Heart left ventricle (tissue), 16 donors: ENCODE measurements at places on chromosomes 6 and 20.

DNA sequence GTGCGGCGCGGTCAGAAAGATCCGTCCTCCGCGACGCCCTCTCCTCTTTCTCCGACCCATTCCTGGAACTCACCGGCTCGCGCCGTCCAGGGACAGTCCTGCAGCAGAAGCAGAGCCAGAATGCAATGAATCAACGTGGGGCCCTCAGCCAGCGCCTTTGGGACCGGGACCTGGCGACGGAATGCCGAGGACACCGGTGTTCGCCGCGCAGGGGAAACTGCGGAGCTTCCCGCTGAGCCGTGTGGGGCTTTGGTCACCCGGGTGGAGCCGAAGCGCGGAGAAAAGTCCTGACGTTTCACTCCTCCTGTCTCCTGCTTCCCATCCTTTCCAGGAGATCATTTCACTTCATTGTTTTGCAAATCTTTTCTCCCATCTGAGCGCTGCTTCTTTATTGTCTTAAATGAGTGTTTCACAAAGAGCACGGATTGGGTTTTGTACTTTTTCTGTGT, 26.5 kb downstream of the ULBP1 start:
- no peak for DNase-seq

DNA sequence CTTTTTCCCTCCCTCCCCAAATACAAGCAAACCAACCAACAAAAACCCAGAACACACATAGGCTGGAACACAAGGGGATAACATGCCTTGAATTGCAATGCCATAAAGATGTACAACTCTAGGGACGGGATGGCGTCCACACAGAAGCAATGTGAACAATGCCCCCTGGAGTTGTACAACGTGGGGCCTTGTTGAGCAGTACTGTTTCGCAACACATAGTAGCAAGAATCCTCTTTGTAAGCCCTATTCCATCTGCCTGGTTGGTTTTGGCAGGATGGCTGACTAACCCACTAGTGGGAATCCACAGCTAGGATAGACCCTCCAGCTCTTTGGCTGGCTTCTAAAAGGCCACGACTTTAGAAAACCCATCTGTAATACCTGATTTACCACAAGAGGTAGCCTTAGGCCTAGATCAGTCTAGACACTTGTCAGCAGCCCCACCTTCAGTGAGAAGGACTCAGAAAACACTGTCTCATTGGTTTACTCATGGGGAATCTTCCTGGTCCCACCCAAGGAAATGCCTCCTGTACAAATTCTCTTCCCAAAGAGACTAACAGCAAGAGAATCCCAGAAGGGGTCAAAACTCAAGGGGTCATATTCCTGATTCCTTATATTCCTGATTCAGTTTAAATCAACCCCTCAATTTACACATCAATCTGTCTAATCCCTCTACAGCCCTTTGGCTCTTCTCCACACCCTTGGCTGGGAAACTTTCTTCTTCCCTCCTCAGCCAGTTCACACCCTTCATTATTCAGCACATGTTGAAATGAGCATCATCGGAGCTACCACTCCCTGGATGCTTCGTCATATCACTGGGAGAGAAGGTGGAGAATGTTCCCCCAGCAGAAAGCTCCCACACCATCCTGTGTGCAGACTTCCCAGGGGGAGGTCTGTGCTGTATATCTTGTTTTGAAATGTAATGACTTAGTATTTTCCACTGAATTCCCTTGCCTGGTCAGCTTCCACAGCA, 622.4 kb upstream of the FLRT3 start:
- DNase-seq: no peak

DNA sequence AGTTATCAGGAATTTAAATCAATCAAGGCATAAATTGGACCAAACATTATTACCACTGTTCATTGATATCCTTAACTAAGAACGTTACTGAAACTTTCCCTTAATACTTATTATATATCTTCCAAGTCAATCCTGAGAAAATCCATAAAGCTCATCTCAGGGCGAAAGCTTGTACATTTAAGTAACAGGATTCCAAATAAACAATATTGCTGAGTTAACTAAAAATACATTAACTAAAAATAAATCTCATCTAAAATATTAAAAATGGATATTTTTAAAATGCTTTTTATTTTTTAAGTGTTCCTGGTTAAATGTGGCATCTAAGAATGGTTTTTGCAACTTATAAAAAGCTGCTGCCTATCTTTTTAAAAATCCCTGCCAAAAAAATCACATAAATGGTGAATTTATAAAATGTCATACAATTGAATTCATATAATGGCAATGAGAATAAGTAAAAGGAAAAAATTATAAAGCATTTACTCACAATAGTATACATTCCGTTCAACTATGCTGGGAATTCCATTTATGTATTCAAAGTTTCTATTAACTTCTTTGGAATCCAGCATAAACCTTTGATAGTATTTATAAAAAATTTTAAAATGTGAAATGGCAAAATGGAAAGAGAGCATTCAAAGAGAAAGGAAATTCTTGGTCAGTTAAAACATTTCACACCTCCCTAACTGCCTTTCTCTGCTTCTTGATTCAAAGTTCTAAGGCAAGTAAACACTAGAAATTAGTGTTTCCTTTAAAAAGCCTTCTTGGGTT, 20.8 kb upstream of the GMDS start:
- no peak for DNase-seq

DNA sequence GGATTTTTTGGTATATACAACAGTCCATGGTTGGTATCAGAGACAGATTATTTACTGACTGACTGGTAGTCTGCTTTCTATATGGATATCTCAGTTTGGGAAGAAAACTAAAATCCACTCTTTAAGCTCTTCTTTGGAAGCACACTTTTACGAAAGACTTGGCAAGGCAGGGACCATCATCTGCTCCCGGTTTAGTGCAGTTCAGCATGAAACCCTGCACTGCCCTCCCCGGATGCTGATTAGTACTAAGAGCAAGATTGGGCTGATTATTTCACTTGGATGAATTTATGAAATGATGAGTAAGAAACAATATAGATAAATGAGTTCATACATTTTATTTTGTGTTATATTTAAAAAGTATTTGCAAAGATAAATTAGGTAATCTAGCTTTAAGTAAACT, 56.3 kb downstream of the RGS17 start:
- DNase-seq: no peak

DNA sequence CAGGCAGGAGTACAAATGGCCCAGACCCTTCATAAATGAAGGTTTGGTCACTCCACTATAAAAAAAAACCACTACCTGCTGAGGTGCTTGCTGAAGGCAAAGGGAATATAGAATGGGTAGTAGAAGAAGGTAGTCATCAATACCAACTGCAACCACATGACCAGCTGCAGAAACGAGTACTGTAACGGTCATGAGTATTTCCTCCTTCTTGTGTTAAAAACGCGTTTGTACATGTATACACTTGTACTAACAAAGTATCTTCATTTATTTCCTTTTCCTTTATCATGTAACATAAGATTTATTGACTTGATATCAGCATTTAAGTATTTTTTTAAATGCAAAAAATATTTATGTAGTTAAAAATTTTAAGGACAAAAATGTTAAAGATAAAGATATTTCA, 238.6 kb downstream of the TFAP2B start:
- no peak for DNase-seq

DNA sequence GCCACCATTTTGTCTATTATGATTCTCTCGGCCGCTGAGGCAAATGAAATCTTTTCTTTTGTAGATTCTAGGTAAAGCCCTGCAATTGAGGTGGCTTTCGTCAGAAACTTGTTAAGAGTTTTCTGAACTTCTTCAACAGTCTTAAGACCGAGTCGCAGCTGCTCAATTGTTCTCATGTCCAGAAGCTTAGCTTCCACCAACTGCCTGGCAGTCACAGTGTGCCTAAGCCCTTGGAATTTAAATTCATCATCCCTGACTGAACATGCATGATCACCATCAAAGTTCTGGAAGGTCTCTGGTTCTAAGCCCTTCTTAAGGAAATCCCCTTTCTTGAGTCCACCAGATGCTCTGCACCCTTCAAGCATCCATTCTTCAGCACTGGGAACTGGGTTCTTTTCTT, 25.7 kb downstream of the DST start:
- DNase-seq: no peak

DNA sequence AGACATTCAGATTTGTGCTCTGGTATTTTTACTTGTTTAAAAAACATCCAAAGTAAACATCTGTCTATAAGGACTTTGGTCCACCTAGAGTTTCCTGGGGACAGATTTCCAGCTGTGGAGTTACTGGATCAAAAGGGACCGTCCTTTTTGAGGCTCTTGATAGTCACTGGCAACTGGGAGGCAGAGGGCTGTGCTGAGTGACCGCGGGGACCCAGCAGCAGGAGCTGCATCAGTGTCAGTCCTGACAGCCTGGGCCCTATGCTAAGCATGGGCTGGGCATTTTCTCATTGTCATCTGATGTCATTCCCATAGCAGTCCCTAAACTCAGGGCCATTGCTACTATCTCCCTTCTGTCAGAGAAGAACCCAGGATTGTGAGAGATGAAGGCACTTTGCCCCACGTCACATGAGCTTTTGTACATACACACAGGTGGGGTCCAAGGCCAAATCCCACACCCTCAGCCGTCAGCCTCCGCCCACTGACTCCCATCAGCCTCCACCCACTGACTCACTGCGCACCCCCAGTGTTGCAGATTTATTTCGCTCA, 293.8 kb downstream of the TAF4 start:
- DNase-seq: no peak

GRCh38 chr6:113733381-113733780, 123.8 kb upstream of the MARCKS start:
- DNase-seq: no peak

DNA sequence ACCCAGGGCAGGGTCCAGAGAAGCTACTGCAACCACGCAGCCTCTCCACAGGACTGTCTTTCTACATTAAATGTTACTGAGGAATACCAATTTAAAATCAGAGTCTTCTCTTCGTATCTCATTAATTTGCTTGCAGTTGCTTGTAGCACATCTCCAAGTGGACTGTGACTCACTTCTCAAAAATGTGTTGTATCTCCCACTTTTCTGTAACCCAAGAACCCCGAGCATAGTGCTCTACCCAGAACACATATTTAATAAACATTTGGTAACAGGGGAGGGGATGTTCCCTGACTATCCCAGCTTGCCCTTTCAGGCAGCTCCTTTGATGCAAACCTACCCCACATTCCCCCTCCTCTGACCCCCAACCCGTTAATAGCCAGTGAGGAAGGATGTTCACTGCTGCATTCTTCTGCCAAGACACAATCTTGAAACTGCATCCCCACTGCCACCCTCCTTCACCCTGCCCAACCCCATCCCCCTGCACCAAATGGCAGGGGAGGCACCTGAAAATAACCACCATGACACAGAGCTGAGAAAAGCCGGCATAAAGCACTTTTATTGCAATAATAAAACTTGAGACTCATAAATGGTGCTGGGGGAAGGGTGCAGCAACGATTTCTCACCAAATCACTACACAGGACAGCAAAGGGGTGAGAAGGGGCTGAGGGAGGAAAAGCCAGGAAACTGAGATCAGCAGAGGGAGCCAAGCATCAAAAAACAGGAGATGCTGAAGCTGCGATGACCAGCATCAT, 24.2 kb downstream of the FKBP1A start:
- DNase-seq: no peak

GRCh38 chr6:74631564-74631963, 574.3 kb downstream of the COL12A1 start:
- no peak for DNase-seq

GRCh38 chr6:153131037-153131981, at the start of gene RGS17:
RGS17 (minus strand) TSS chr6:153131282; CDS start chr6:153044018, 87,264 bp downstream.
- DNase-seq: peak; percentile 60

DNA sequence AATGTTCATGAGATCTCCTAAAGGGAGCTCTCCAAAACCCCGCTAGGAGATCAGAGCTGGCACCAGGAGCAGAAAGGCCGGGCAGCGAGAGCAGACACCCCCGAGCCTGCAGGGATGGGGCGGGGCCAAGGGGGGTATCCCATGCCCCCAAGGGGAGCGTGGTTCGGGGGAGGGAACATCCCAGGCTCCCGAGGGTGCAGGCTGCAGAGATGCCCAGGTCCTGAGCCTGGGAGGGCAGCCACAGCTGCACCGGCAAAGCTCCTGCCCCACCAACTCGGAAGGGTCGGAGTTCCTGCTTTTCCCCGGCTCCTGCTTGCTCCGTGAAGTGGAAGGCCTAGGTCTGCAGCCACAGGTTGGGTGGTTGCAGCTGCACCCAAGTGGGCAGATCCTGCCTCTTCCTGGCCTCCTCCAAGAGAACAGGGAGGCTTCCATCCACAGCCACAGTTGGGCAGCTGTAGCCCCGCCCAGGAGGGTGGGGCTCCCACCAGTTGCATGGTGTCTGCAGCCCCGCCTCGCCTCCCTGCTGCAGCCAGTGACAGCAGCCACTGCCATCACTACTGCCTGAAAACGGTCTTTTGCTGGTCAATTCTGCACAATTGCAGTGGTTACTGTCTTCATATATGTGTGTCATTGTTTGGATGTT, 13.4 kb upstream of the GMNN start:
- no peak for DNase-seq

- DNase-seq: peak; percentile 67
Observed at GRCh38 chr6:2765896-2766766, 938 bp downstream of the WRNIP1 start.

GRCh38 chr20:48723308-48724264, 104.2 kb downstream of the PREX1 start:
- no peak for DNase-seq

- DNase-seq: peak; percentile 94
Observed at GRCh38 chr20:62550087-62550632, 74.4 kb upstream of the GATA5 start.
